ENCODE measurements at places on chromosomes 7 and 10.

GRCh38 chr10:97740613-97741012 lies 3.7 kb downstream of the ZFYVE27 start:
- DNase-seq, result no peak

- DNase-seq, result no peak
Measured at GRCh38 chr7:116966601-116967000, 13.3 kb downstream of the ST7 start.

- no peak for DNase-seq
Measured at GRCh38 chr10:4650582-4650981, 175.4 kb upstream of the AKR1E2 start.

GRCh38 chr10:121235692-121236091 lies 362.6 kb downstream of the FGFR2 start:
- no peak for DNase-seq

- peak; percentile 32 for DNase-seq
Measured at GRCh38 chr7:16644636-16645592, 640 bp downstream of the ANKMY2 start.

DNA sequence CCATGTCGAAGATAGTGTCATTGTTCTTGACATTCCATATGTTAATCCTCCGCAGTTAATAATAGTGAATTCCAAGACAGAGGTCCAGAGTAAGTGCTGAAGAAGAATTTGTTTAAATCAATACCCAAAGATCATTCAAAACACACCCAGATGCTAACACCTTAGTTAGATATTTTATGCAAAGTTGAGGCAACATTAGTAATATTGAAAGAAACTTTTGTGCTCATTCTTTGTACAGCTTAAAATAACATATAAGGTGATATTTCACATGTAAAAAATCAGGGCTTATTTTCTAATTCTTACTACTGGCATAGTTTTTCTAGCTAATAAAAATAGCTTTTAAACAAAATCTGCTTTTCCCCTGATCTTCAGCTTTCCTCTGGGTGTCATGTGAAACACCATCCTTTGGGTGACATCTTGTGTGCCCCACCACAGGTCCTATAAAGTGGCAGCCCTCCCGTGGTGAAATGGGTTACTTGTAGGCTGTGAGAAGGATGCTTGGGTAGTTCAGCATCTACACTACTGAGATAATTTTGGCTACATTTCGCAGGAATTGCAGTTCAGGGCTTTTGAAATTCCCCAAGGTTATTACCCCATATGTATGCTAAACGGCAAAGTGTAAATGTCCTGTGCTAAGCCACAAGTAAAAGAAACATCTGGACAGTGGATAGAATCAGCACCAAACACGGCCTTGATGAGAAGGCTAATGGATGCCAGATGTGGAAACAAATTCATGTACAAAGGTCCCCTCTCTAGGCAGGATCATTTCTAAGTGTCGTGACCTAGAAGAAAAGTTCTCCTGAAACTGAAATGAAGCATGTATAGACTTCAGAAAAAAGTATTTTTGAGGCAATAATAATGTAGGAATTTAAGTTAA lies 105.4 kb downstream of the GRM3 start:
- DNase-seq, result no peak

- no peak for DNase-seq
Measured at GRCh38 chr7:132906193-132906835, 175.6 kb downstream of the CHCHD3 start.

DNA sequence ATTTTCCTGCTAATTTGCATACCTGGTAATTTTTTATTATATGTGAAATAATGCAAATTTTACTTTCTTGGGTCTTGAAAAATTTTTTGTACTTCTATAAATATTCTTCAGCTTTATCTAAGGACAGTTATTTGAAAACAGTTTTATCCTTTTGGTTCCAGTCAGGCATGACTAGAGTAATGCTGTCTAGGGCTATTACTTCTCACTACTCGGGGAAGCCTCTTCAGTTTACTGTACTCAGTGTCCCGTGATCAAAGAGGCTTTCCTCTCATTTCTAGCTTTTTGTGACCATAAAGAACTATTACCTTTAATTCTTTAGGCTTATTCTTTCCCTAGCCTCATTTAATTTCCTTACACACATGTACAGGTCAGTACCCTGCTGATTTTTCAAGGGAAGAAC lies 153.8 kb upstream of the HDAC9 start:
- no peak for DNase-seq

- DNase-seq, result no peak
Measured at GRCh38 chr10:5809527-5810154, 3.6 kb downstream of the GDI2 start.

DNA sequence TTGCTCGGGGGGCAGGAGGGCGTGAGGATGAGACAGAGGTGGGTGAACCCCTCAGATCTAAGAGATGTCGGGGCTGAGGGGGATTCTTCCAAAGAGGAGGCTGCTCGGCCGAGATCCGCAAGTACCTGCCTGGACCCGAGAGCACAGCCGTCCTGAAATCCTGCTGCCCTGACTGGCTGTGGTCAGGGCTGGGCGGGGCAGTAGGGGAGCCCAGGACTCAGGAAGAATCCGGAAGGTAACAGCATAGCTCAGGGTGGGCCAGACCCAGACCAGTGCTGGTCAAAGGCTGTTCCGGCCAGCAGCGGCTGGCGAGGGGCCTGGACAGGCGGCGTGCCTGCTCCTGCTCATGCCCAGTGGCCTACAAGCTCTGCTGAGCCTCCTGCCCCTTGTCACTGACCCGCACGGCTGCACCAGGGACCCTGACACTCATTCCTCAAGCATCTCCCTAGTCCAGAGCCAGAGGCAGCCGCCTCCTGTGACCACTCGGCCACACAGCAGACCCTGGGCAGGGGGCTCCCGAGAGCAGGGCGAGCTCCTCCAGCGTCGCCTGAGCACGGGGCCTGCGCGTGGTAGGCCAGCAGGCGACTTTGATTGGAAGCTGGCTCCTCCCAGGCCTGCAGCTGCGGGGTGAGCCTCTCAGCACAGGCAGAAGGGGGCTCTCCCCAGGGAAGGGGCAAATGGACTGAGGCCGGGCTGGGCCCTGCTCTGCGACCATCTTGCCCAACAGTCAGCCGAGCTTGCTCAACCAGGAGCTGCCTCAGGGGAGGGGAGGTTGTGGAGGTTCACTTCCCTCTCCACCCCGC lies 3.1 kb upstream of the ADAP1 start:
- DNase-seq, result no peak

DNA sequence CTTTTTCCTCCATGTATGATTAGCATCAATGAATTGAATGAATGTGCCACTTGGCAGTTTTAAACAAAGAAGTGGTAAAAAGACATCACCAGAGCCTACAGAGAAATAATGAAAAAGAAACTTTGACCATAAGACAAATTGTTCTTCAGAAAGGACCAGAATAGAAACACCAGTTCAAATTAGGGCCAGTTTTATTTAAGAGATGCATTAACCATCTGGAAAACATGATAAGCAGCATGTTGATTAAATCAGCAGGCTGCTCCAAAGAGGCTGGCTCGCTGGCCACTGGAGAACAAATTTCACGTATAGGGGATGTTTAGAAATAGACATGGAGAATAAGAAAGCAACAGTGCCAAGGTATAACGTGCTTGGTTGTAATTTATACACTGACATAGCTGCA lies 242.3 kb upstream of the AOAH start:
- DNase-seq, result no peak

GRCh38 chr10:84293574-84294016 lies 34.8 kb upstream of the CCSER2 start:
- DNase-seq, result no peak

GRCh38 chr10:61135276-61135721 lies 191.3 kb upstream of the RHOBTB1 start:
- no peak for DNase-seq

DNA sequence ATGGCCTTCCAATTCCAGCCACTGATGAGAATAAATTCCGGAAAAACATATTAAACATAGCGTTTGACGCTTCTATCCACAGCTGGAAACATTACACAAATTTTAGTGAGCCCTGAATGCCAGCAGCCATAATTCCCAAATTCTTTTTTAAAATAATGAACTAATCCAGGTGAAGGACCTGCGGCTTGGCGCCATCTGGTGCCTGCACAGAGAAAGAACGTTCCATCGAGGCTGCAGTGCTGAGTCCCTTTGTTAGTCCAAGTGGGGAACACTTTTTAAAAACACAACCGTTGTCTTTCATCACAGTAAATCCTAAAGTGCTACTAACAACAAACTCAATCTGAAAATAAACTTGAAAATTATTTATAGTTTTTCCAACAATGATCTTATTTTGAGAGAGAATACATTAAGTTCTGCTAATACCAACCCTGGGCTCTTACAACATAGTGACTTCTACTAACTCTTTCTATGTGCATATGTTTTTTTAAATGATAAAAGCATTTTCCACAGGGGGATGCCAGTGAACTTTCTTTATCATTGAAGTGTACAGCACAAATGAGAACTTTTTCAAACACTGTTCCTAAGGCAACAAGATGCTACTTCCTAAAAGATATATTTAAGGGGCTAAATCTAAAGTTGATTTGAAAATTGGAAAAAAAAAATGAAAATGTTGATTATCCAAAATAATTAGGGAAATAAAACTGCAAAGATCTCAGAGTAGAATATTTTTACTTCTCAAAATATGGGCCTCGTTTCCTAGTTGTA lies 166.9 kb upstream of the RNF32 start:
- no peak for DNase-seq

- no peak for DNase-seq
Measured at GRCh38 chr10:126670056-126670894, at the start of gene C10orf90. Gene C10orf90 (minus strand): TSS chr10:126670693. CDS start chr10:126670480, 213 bp downstream.

GRCh38 chr10:61634746-61635145 lies 28.0 kb upstream of the CABCOCO1 start:
- DNase-seq, result no peak

DNA sequence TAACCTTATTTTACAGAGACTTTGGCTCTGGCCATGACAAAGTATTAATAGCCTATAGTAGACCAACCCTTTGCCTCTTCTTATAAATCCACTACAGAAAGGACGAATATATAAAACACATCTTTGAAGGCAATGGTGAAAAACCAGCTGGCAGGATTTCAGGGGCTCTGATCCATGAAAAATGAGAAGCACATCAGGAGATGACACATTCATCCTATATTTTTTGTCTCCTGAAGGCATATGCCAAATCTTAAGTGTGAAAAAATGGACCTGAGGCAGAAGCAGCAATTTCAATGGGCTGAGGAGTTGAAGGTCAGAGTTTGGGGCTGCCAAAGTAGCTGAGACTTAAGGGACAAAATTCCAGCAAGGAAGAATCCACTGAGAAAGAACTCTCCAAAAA lies 14.4 kb downstream of the RNF216 start:
- DNase-seq, result no peak

DNA sequence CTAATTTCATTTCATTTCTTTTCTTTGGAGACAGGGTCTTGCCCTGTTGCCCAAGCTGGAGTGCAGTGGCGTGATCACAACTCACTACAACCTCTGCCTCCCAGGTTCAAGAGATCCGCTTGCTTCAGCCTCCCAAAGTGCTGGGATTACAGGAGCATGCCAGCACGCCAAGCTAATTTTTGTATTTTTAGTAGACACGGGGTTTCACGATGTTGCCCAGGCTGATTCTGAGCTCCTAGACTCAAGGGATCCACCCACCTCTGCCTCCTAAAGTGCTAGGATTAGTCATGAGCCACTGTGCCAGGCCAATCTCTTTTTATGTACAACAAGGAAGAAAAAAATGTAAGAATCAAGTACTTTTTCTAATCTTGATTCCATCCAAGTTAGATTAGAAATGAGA lies 10.7 kb upstream of the KMT2E start:
- no peak for DNase-seq

GRCh38 chr7:85289279-85289678 lies 102.4 kb upstream of the SEMA3D start:
- DNase-seq, result no peak

DNA sequence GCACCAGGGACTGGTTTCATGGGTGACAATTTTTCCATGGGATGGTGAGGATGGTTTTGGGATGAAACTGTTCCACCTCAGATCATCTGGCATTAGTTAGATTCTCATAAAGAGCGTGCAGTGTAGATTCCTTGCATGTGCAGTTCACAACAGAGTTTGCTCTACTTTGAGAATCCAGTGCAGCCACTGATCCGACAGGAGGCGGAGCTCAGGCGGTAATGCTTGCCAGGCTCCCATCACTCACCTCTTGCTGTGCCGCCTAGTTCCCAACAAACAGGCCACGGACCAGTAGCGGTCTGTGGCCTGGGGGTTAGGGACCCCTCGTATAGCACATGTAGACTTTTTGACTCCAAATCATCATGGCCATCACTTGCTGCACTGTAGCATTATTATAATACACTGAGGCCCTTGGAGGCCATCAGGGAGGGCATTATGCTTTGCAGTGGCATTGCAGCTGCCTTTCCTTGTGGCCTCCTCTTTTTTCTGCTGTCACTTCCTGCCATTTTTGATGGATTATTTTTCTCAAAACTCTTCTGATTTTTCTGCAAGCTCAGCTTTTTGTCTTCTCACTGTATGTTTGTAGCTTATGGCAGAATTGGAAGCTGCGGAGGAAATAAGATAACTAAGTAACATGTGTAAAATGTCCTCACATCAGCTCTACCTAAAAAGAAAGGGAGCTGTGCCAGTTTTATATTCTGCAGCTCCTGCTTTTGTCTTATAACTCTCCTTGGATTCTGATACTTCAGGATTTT lies 18.5 kb downstream of the CSGALNACT2 start:
- DNase-seq, result no peak

- no peak for DNase-seq
Measured at GRCh38 chr10:21510241-21511094, 15.0 kb downstream of the SKIDA1 start.

DNA sequence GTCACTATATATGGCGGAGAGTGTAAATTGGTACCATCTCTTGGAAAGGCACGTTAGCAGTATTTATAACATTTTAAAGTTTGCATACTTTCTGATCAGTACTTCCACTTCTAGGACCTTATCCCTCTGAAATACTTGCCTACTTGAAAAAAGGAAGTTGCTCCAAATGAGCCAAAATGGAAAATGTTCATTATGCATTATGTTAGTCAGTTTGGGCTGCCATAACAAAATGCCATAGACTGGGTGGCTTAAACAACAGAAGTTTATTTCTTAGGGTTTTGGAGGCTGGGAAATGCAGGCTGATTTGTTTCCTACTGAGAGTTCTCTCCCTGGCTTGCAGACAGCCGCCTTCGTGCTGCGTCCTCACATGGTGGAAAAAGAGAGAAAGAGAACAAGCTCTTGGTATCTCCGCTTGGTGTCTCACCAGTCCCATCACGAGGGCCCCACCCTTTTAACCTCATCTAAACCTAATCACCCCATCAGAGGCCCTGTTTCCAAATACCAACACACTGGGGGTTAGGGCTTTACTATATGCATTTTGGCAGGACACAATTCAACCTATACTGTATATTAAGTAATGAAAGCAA lies 6.9 kb downstream of the SNX10 start:
- no peak for DNase-seq

- no peak for DNase-seq
Measured at GRCh38 chr7:93054975-93055374, 62.8 kb downstream of the SAMD9 start.

DNA sequence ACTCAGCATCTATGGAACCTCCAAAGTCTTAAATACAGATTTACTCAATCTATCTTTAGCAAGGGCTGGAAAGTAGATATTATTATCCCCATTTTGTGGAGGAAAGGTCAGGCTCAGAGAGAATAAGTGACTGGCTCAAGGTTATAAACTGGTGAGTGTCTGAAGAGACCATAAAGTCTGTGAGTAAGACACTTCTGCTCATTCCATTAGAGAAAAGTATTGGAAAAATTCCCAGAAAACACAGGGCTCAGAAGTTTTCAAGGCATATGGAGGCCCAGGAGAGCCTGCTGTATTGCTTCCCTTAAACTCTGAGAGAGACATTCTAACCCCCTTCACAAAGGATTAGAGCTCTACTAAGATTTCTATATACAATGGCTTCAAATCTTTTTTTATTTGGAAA lies 134.8 kb downstream of the PCDH15 start:
- DNase-seq, result no peak

- DNase-seq, result no peak
Measured at GRCh38 chr7:45190406-45191165, 33.0 kb downstream of the RAMP3 start.

- no peak for DNase-seq
Measured at GRCh38 chr10:3681642-3682554, 103.1 kb downstream of the KLF6 start.

All from stimulated activated CD8-positive, alpha-beta memory T cell treated with anti-CD3 and anti-CD28 coated beads, Interleukin-4, amount 100 ng/mL, for 4 hours (primary cell).